ENCODE measurements at places on chromosomes 5 and 9. TPM values are rescaled to one million over a fixed set of nuclear protein-coding genes. Genes with fewer than 3 reads are reported as not detected.

Gene CAPSL
- not detected for total RNA-seq

Gene ZNF883
- 1.2 TPM for total RNA-seq

Gene CFAP157
- not detected for total RNA-seq

Gene PCDHB10
- total RNA-seq = 0.13 TPM

Gene FOXD4
- total RNA-seq = 0.26 TPM

Gene EIF4E1B
- not detected for total RNA-seq

Gene GPRIN1
- 2.8 TPM for total RNA-seq

Gene TYRP1
- not detected for total RNA-seq

Gene CDH12
- not detected for total RNA-seq

Gene C9orf72
- 20.3 TPM for total RNA-seq

Gene DAB2
- total RNA-seq = 0.51 TPM

Gene NR5A1
- total RNA-seq = not detected

Gene PHF24
- 0.26 TPM for total RNA-seq

Gene FOXD4L3
- total RNA-seq = not detected

Gene PDE8B
- not detected for total RNA-seq

Gene SPATA31C1
- not detected for total RNA-seq

Gene TGFBI
- 218 TPM for total RNA-seq

Gene STKLD1
- under 0.01 TPM for total RNA-seq

Gene SV2C
- total RNA-seq = not detected

Gene EIF4EBP3
- total RNA-seq = 3.2 TPM

Gene TNFSF8
- not detected for total RNA-seq

Gene ACOT12
- total RNA-seq = not detected

Gene LEAP2
- 0.13 TPM for total RNA-seq

Gene SH2D3C
- total RNA-seq = not detected

Gene CD72
- 0.90 TPM for total RNA-seq

Gene PCDHAC2
- 16.8 TPM for total RNA-seq

Gene SPINK14
- not detected for total RNA-seq
